Stimulated activated CD8-positive, alpha-beta memory T cell treated with anti-CD3 and anti-CD28 coated beads, Interleukin-2, amount 100 ng/mL, for 1 hour (primary cell): ENCODE measurements at places on chromosomes 11 and 22.

DNA sequence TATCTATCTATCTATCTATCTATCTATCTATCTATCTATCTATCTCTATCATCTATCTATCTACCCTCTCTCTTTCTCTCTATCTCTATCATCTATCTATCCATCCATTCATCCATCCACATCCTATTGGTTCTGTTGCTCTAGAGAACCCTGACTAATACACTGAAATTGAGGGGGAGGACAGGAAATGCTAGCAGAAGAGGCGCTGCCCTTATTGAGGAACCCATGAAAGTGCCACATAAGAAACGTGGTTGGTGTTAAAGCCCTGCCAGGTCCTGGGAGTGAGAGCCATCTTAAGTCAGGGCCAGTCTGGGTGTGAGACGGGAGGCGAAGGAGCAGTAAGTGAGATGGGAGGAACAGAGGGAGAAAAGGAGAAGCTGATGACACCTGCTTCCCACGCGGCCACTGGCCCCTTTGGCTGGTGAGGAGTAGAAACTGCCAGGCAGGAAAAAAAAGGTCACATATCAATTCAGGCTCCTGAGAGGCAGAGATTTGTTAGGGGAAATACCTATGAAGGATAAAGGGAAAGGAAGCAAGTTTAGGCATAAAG, 87.9 kb upstream of the PLET1 start:
- no peak for DNase-seq

DNA sequence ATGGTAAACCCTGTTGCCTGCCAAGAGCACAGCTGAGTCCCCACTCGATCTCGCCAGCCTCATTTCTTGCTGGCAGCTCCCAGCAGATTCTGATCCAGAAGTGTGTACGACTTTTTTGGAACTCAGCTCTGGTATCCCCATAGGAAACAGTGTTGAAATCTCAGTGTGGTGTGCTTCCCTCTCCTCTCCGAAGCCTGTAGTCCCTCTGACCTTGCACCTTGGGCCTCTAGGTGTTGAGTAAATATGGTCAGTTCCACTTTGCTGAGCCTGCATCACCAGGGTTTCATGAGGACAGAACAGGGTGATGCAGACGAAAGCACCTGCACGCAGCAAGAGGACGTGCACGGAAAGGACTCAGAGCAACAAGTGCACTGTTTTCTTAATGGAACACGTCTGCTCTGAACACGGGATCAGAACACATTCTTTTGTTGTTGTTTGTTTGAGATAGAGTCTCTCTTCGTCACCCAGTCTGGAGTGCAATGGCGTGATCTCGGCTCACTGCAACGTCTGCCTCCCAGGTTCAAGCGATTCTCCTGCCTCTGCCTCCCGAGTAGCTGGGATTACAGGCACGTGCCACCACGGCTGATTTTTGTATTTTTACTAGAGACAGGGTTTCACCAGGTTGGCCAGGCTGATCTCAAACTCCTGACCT, 3.8 kb upstream of the CPT1A start:
- no peak for DNase-seq

- DNase-seq: no peak
These were observed 56.4 kb downstream of the FDX1 start for GRCh38 chr11:110486156-110486555.

DNA sequence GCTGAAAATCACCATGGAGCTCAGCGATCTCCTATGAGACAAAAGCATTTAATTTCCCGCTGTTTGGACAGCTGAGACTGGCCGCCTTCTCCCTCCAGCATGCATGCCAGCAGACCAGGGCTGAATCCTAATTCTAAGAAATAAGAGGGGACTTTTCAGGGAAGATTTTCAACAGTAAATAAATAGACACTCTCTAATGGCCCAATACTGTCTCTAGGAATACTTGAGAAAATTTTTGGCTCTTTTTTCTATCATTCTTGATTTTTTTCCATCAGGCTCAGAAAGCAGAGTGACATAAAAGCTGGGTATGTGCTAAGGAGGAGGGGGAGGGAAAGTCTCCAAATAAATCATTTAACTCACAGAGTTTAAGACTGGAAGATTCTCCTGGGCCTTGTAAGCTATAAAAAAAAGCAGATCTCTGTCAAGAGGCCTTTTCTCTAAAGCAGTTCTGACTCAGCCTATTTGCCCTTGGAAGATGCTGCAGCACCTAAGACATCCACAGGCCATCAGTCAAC, 17.6 kb upstream of the SPON1 start:
- no peak for DNase-seq

- no peak for DNase-seq
These were observed 13.5 kb upstream of the SORL1-AS1 start for GRCh38 chr11:121466063-121466794.

GRCh38 chr11:111606986-111607385, 4.7 kb downstream of the SIK2 start:
- DNase-seq: no peak

- no peak for DNase-seq
These were observed 20.3 kb downstream of the MYH9 start for GRCh38 chr22:36367479-36367878.

DNA sequence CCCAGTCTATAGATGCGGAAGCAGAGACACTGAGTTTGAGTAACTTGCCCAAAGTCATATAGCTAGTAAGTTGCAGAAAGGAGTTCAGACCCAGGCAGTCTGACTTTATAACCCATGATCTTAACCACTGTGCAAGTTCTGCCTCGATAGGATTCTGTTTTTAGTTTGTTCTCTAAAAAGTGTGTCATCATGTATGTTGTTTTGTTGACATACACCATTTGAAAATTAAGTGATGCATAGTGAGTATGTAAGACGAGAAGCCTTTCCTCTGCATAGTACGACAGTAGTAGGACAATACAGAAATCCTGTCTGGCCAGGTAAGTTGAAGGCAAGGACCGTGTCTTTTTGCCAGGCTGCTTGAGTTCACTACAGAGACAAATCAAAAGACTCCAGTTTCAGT, 3.3 kb downstream of the ZC3H12C start:
- no peak for DNase-seq

DNA sequence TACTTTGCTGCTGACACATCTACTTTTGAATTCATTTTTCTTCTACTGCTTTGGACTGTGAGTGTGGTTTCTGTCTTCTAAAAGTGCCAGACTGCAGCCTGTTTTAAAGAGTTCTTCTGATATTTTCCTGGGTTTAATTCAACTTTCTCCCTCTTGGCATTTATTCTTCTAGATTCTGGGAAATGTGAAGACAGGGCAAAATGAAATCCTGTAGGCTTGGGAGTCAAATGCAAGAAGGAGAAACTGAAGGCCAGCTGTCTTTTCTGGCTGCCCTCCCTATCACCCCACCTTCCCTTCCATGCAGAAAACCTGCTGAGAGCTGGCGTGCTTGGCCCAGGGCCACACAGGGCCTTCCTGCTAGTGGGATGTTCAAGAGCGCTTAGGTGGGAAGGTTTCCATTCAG, 7.6 kb downstream of the ZNF70 start:
- DNase-seq: no peak

DNA sequence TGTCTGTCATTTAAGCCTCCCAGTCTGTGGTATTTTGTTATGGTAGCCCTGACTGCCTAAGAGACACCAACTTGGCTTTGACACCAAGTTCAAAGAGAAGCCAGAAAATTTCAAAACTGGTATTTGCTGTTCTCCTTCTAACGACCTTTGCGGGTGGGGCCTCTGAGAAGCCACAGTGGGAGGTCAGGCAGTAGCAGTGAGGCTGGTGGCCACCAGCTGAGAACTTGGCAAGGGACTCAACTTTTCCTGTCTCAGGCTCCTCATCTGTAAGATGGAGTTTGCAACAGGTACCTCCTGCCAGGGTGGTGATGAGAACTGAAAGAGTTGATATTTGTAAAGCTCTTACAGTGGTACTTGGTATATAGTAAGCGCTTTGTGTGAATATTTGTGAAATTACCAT, 183.4 kb downstream of the BCR start:
- DNase-seq: no peak

DNA sequence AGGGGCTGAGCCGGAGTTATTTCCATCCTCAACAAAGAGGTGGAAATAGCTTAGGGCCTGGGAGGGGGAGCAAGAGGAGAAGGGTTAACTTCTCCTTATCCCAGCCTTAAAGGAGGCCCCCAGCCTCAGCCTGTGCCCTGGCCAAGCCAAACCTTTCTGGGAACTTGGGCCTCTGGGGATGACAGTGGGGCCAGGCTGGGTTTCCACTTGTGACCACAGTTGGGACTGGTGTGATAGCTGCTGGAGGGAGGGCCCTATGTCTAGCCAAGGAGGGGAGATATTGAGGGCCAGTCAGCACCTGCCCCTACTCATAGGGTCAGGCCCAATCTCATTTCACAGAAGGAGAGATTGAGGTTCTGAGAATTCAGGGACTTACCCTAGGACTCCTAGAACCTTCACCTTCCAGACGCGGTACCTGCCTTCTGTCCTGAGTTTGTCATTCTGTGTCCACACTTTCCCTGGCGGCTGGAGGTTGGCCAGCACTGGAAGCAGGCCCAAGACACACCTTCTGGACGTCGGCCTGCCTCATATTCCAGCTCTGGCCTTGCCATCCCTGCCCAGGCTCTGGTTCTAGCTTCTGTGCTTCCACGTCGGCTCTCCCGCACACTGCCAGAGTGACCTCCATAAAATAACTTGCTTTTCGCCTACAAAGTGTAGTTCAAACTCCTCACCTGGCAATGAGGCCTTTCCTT, 3.1 kb downstream of the RELT start:
- no peak for DNase-seq

DNA sequence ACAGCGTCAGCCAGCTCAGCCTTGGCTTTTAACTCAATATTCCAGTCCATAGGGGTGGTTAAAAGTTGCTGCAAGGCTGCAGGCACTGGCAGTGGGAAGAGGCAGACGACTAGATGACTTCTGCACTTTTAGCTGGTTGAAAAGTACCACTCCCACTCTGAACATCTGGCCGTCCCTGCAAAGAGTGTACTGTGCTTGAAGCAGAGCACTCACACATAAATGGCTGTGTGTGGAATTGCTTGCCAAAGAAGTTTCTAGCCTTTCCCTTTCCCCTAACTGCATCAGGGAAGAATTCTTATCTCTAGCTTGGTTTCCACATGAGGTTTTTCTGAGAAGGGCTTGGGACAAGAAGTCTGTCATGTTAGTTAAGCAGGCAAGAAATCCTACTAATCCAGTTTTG, 5.1 kb upstream of the PHLDB1 start:
- no peak for DNase-seq
